Substantia nigra (tissue), 51 donors: ENCODE measurements at places on chromosomes 5 and 9.

DNA sequence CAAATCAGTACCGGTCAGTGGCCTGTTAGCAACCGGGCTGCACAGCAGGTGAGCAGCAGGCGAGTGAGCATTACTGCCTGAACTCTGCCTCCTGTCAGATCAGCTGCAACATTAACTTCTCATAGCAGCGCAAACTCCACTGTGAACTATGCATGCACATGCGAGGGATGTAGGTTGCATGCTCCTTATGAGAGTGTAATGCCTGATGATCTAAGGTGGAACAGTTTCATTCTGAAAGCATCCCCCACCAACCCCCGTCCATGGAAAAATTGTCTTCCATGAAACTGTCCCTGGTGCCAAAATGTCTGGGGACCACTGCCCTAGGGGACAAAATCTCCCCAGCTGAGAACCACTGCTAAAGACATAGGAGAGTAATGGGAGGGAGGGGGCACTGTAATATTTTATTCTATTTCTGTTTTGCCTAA, 51.1 kb downstream of the P4HA2 start:
- no peak for DNase-seq

GRCh38 chr5:13558408-13558807, 386.1 kb downstream of the DNAH5 start:
- no peak for DNase-seq

DNA sequence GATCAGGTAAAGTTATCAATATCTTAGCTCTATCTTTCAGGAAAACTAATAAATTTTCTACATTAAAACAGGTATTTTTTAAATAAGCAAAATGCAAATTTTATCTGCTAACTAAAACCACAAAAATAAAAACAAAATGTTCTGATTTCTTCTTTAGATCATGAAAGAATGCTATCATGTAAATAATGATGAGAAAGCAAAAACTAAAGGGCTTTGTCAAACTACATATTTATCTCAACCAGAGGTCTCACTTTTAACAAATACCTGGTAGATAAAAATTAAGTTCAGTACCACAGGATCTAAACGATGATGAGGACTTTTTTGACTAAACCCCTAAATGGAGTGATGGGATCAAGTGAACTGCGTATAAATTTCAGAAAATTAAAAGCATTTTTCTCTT, 50.5 kb downstream of the MLANA start:
- no peak for DNase-seq

DNA sequence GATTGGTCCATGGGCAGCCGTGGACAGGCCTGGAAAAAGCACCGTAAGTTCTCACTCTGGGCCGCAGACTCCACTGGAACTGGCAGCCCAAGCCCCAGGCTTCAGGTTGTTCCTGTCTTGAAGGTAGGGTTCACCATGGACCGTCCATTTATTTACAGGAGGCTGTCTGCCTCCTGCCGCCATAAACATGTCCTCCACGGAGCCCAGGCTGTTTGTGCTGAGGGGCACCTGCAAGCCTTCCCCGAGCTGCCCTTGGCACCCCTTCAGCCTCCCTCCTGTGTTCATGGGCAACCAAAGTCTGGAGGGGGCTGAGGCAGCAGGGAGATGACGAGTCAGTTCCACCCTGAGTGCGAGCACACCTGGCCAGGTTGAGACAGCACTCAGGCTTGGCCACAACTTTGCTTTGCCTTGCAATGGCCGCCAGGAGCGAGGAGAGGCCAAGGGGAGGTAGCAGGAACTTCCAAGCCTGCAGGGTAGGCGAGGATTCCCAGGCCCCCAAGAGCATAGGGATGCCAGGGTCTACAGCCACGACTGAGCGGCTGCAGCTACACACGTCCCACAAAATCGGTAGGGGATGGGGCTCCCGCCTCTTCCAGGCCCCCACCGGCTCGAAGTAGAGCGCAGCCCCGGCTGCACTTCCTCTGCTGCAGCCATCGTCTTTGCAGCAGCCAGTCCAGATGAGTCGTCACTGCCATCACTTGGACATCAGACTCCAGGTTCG, 1625.6 kb upstream of the ACO1 start:
- DNase-seq, result no peak

GRCh38 chr5:91146230-91146629, 236.9 kb downstream of the ARRDC3 start:
- no peak for DNase-seq

DNA sequence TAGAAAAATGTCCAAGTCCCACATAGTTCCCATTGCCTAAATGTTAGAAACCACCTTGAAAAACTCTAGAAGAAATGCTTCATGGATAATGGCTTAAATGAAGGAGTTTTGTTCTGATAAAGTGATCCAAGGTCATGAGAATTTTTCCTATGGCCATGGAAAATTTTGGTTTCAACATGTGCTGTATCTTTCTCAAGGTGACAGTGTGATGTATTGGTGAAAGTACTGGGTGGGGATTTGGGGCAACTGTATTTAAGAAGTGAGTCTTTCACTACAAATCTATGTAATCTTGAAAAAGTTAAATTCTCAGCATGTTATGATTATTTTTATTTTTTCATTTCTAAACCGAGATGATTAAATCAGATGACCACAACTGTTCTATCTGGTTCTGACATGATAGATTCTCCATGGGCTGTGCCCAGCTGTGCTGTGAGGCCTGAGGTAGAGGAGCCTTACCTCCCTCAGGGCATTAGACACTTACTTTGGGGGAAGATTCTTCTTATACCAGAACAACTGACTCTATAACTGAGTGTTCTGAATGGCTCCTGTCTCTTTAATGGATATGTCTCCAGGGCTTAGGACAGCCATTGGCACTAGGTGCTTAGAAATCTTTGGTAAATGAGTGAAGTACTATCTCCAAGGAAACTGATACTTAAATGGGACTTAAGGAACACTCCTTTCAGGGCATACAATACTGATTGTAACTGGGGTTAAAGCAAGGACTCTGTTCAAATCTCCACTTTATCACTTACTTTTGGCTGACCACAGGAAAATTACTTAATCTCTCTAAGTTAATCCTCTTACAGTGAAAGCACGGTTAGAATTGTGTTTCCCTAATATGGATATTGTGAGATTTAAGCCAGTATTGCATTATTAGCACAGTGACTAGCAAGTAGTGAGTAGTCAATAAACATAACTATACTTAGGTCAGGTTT, 397.4 kb upstream of the MEF2C start:
- DNase-seq, result no peak

DNA sequence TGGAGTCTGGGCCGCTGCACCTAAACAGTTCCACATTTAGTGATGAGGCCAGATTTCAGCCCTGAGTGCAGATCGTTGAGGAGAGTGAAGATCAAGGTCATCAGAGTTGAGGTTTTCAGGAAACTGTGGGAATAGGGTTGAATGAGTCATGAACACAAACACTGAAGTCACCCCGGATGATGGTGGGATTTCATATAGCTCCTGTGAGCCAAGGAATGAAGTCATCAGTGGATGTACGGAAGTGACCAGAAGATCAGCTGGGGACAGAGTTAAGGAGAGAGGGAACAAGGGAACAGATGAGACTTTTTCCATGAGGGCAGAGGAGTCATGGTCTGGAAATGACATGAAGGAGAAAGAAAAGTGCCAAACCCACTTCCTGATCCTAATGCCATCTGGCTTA, 36.5 kb downstream of the PALM2AKAP2 start:
- no peak for DNase-seq

- DNase-seq, result no peak
Observed at GRCh38 chr5:73312146-73312871, 136.3 kb downstream of the FOXD1 start.
